ENCODE measurements at places on chromosomes 4 and X. TPM values are rescaled to one million over a fixed set of nuclear protein-coding genes. Genes with fewer than 3 reads are reported as not detected.

RASSF6 gene
- not detected for total RNA-seq

GASK1B gene
- 81.6 TPM for total RNA-seq

MAP7D2 gene
- total RNA-seq = 0.29 TPM

PABPC1L2A gene
- not detected for total RNA-seq

- DNase-seq = no peak
Observed at GRCh38 chr4:26321373-26322221, 783 bp downstream of the RBPJ start.

- no peak for DNase-seq
Observed at GRCh38 chrX:102975016-102975415, 37.9 kb downstream of the RAB40AL start.

GRCh38 chr4:132540797-132541196 lies 608.3 kb upstream of the PCDH10 start:
- no peak for DNase-seq

DNA sequence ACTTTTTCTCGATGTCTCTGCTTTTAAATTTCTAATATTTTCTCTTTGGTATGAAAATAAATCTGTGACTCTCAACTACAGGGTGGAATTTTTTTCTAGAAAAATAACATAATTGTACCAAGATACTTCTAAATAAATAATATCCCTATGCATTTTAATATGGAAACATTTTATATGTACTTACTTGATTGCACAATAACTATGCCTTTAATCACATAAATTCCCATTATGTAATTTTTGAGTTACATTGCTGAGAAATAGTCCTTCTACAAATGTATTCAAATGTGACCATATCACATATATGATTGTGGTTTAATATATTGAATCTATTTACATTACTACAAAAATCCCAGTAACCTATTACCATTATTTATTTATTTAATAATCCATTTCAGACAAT lies 1543.3 kb upstream of the PABPC4L start:
- DNase-seq = no peak

- no peak for DNase-seq
Observed at GRCh38 chrX:18748499-18748898, 41.1 kb downstream of the PPEF1 start.

- DNase-seq = no peak
Observed at GRCh38 chr4:119244344-119244743, 31.8 kb downstream of the USP53 start.

- no peak for DNase-seq
Observed at GRCh38 chr4:11155208-11155867, 273.4 kb downstream of the HS3ST1 start.

- no peak for DNase-seq
Observed at GRCh38 chrX:12396584-12396983, 258.3 kb downstream of the FRMPD4 start.

DNA sequence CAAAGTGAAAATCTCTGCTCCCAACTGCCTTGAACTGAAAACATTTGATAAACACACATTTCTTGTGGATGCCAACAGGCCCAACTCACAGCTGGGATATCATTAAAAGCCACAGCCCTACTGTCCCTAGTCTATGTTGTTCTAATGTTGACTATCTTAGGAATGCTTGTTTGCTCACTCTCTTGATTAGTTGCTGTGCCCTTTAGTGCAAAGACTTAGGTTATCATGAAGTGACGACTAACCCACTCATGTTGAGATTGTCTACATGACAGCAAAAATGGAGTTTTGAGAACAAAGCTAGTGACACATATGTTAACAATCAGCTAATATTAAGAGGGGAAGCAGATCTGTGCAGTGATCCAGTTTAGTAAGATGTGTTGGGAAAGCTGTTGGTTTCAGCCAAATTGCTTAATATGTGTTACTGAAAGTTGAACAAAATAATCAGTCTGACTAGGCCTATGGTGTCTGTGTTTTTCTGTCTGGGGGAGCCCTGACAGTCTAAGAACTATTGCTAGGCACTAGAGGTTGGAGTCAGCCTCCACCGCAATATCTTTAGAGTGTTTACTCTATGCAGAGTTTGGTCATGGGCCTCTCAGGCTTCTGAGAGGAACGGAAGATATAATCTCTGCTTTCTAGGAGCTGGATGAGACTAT lies 125.5 kb downstream of the ATG4A start:
- DNase-seq = no peak

GRCh38 chr4:103918214-103918613 lies 198.4 kb upstream of the TACR3 start:
- DNase-seq = no peak

- no peak for DNase-seq
Observed at GRCh38 chrX:56385336-56385735, 153.2 kb downstream of the KLF8 start.

- no peak for DNase-seq
Observed at GRCh38 chr4:180205276-180205675, 2037.9 kb upstream of the TENM3 start.

GRCh38 chr4:105965183-105965800 lies 70.0 kb downstream of the NPNT start:
- no peak for DNase-seq

DNA sequence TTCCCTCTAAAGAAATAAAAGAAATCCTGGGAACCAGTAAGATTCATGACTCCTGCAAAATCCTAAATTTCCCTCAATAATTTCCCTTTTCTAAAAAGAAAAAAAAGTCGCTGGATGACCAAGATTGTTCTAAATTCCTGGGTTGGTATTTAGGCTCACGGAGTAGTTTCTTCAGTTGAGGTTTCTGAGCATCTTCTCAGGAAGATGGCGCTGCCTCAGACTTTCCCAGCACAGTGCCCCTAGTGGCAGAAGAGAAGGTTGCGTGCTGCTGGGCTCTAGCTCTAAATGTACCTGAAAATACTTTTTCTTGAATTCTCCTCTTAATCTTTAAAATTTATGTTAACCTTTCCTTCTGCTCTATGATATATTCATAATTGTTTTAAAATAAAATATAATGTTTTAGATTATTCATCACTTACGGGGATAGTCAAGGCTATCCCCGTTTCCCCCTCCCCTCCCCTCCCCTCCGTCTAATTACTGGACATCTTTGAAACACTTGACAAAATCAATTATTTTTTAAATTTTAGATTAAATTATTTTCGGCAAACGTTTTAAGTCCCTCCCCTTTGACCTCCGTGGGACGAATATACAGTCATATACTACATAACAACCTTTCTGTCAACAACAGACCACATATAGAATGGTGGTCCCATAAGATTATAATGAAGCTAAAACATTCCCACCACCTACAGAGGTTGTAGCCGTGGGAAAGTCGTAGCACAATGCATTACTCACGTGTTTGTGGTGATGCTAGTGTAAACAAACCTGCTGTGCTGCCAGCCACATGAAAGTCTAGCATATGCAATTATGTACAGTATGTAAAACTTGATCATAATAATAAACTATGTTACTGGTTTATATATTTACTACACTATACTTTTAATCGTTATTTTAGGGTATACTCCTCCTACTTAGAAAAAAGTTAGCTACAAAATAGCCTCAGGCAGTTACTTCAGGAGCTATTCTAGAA lies 41.0 kb upstream of the GATB start:
- DNase-seq = no peak

DNA sequence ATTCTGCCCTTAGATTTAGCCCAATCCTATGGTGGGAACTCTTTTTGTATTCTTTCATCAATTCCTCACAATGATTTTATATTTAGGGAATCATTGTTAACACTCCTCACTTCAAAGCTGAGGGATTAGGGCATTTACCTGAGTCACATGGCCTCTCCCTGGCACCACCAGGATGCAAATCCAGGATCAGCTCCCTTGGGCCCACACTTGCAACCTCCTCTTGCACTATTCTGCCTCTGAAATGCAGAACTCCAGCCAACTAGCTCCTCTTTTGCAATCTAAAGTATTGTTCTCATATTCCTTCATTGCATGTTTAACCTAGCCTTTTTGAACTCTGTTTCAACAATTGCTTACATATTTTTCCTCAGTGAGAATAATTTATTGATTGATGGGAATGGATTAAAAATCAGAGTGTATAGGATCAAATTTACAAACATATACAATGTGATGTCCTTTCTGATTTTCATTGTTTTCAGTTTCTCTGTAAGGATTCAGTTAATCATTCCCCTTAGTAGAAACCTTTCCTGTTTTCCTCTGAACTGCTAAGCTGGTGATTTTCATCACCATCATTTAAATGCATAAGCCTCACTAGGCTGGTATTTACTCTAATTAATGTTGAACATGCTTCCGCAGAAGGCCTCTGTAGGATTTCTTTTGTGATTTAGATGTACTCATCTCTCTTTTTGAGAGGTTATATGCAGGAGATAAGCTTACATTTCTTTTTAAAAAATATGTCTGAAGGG lies 3.3 kb upstream of the RELL1 start:
- DNase-seq = no peak

GRCh38 chr4:141851246-141851891 lies 215.0 kb downstream of the IL15 start:
- no peak for DNase-seq

All from mesenteric fat pad (tissue), 1 donor.